Heart right ventricle (tissue), 16 donors: ENCODE measurements at places on chromosomes 2 and 18. TPM values are rescaled to one million over a fixed set of nuclear protein-coding genes. Genes with fewer than 3 reads are reported as not detected.

CNRIP1 gene
- 10.5 TPM for polyA plus RNA-seq

CIB4 gene
- polyA plus RNA-seq: not detected

NDUFAF7 gene
- 23.3 TPM for polyA plus RNA-seq

TCF4 gene
- polyA plus RNA-seq: 22.1 TPM

CD302 gene
- polyA plus RNA-seq: 5.8 TPM

UGT1A3 gene
- not detected for polyA plus RNA-seq

G6PC2 gene
- polyA plus RNA-seq: not detected

PGAP1 gene
- 0.99 TPM for polyA plus RNA-seq

DPYSL5 gene
- not detected for polyA plus RNA-seq

PTGR3 gene
- polyA plus RNA-seq: 19.2 TPM

IL18R1 gene
- polyA plus RNA-seq: 2.3 TPM

SKOR2 gene
- not detected for polyA plus RNA-seq

CRYBA2 gene
- polyA plus RNA-seq: not detected

PRKD3 gene
- polyA plus RNA-seq: 4.4 TPM

EN1 gene
- not detected for polyA plus RNA-seq

IL1B gene
- 0.48 TPM for polyA plus RNA-seq

RBM44 gene
- polyA plus RNA-seq: 0.13 TPM

NPPC gene
- polyA plus RNA-seq: 5.9 TPM

HOXD3 gene
- 0.10 TPM for polyA plus RNA-seq

ARHGAP15 gene
- polyA plus RNA-seq: 7.7 TPM

SLC11A1 gene
- polyA plus RNA-seq: 8.0 TPM

MRPS9 gene
- 89.6 TPM for polyA plus RNA-seq

FEV gene
- polyA plus RNA-seq: not detected

RPRM gene
- 0.03 TPM for polyA plus RNA-seq

ANKRD30BL gene
- polyA plus RNA-seq: not detected

EMX1 gene
- 0.01 TPM for polyA plus RNA-seq

CCBE1 gene
- 0.29 TPM for polyA plus RNA-seq

CRYGC gene
- polyA plus RNA-seq: not detected

RAD51AP2 gene
- 0.03 TPM for polyA plus RNA-seq

OR6B2 gene
- polyA plus RNA-seq: not detected

SOX11 gene
- polyA plus RNA-seq: 0.33 TPM

ZNF397 gene
- polyA plus RNA-seq: 7.6 TPM

ANKRD29 gene
- 11.5 TPM for polyA plus RNA-seq

CXCR4 gene
- 4.7 TPM for polyA plus RNA-seq

DYSF gene
- 20.6 TPM for polyA plus RNA-seq

UGT1A7 gene
- 0.01 TPM for polyA plus RNA-seq

LCT gene
- polyA plus RNA-seq: not detected

PID1 gene
- polyA plus RNA-seq: 11.9 TPM

PTPRM gene
- 81.7 TPM for polyA plus RNA-seq

FIGN gene
- polyA plus RNA-seq: 7.2 TPM

FHOD3 gene
- polyA plus RNA-seq: 298 TPM

IL36RN gene
- not detected for polyA plus RNA-seq

MIB1 gene
- 4.0 TPM for polyA plus RNA-seq

GPR35 gene
- 1.4 TPM for polyA plus RNA-seq

TPO gene
- 8.0 TPM for polyA plus RNA-seq

PLCD4 gene
- 0.23 TPM for polyA plus RNA-seq

MREG gene
- polyA plus RNA-seq: 0.51 TPM

ANTXR1 gene
- 26.7 TPM for polyA plus RNA-seq

NOTO gene
- not detected for polyA plus RNA-seq

UBXN2A gene
- polyA plus RNA-seq: 7.9 TPM

CHRNG gene
- not detected for polyA plus RNA-seq

SRD5A2 gene
- under 0.01 TPM for polyA plus RNA-seq

SLC5A7 gene
- polyA plus RNA-seq: 0.07 TPM

DSG3 gene
- 0.04 TPM for polyA plus RNA-seq

BCL2 gene
- polyA plus RNA-seq: 3.2 TPM

ANKRD30B gene
- polyA plus RNA-seq: not detected

CDH7 gene
- not detected for polyA plus RNA-seq

METTL8 gene
- 1.7 TPM for polyA plus RNA-seq

NT5DC4 gene
- not detected for polyA plus RNA-seq
